NCI-H1105 treated with DMSO at 0.1 percent for 48 hours (cell line): ENCODE measurements at places on chromosomes 16 and 17.

GRCh38 chr17:48915459-48916282 is 7.5 kb downstream of the UBE2Z start:
- DNase-seq, result no peak

DNA sequence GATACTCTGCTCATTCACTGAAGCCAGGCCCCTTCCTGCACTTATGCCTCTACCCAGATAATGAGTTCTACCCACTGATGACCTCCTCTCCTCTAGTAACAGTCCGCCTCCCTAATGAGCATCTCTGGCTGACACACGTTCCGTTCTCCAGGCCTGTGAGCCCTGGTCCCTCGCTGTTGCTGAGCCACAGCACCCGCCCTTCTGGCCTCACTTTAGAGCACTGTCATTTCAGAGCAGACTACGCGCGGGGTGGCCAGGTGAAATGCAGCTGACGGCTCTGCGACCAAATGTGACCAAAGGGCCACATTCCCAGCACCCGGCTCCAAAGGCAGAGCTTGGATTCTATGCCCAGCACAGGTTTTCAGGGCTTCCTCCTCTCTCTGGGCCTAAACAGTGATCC is 13.8 kb downstream of the PSMD3 start:
- no peak for DNase-seq

- DNase-seq, result peak; percentile 83
These were observed 5.9 kb upstream of the CD68 start for GRCh38 chr17:7573324-7574080.

- DNase-seq, result no peak
These were observed 5.1 kb downstream of the PITPNA start for GRCh38 chr17:1557355-1558095.

- peak; percentile 1 for DNase-seq
These were observed 418.4 kb upstream of the PMFBP1 start for GRCh38 chr16:72590151-72590937.

GRCh38 chr17:38877130-38877851 is 7.4 kb downstream of the LASP1 start:
- no peak for DNase-seq

DNA sequence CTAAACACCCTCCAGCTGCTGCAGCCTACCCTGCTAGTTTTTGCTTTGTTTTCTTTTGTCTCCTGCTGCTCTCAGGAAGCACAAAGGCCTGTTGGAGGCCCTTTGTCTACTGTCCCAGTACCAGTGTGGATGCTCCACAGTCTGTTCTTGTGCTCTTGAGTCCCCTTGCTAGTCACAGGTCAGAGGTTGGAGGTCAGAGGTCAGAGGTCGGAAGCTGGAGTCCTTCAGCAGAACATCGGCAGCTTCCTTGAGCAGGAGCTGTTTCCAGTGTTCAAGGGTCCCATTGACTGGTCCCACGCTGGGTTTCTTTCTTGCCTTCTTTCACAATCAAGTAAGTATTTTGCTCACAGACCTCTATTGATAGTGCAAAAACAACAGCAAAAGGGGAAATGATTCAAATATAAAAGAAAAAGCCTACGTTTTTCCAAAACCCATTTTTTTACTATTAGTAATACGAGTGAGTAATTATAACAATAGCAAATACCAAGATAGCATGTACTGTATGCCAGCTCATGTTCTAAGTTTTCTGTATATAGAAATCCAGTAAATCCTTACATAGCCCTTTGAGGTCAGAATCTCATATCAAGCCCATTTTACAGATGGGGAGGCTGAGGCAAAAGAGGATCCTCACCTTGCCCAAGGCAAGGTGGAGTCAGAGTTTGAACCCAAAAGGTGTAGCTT is 10.9 kb upstream of the IL34 start:
- no peak for DNase-seq

GRCh38 chr17:48207776-48208544 is 100.4 kb downstream of the SNX11 start:
- no peak for DNase-seq

- no peak for DNase-seq
These were observed 13.6 kb downstream of the CDC42EP4 start for GRCh38 chr17:73297934-73298861.

DNA sequence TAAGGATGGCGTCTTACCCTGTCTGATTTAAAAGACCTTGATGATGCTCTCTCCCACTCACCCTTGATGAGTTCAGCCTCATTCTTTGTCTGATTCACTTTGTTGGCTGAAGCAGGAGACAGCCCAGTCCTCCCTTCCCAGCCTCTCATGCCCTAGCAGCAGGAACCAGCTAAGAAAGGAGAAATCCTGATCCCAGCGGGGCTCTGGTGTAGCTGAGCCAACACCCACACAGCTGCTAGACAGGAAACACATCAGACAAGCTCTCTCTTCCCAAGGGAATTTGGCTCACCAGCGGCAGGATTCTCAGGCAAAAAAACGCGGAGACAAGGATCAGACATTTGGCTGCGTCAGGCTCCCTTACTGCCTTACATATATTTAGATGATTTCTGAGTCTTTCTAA is 211.5 kb downstream of the CDH11 start:
- no peak for DNase-seq

GRCh38 chr17:55829995-55830612 is 79.3 kb downstream of the PCTP start:
- no peak for DNase-seq

DNA sequence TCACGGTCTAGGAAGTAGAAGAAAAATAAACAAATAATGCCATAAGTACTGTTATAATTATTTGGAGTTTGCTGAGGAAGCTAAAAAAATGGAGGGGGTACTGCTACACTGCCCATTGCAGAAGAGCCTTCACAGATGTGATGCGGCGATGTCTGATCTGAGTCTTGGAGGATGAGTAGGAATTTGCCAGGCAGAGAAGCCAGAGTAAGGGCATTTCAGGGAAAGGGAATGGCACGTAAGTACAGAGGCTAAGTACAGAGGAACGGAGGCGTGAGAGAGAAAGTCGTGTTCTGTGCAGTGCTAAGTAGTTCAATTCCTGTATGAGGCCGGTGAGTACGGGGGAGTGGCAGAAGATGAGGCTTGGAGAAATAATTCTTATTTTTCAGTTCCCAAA is 741 bp upstream of the GRB2 start:
- DNase-seq, result peak; percentile 44

DNA sequence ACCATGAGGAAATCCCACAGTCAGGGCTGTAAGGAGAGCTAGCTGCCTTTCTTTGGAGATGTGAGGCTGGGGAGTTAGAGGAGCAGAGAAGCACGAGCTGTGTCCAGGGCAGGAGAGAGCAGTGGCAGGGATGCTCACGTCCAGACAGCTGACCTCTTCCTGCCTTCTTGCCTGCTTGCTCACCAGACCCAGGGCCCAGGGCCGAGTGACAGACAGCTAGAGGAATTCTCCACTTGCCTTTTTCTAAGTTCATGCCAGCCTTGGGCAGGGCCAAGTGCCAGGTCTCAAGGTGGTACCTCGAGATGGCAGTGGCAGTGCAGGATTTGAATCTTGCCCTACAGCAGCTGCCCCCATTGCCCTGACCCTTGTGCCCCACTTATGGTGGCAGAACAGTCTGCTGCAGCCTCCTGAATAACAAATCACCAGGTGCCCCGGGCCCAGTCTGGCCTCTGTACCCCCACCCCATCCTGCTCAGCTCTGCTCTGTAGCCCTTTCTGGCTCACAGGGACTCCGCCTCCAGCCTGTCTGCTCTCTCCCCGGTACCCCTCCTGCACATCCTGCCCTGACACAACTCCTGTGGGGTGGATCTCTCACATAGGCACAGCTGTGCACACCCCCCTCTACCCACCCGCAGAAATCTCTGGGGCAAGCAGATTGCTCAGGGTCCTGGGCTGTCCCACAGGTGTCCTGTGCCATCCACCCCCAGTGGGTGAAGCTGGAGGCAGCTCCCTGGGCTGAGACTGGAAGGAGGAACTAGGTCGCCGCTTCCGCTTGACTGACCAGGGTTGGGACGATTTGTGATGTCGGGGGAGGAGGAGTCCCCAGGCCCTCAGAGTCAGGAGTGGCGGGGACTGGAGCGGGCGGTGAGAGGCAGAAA is 25.9 kb downstream of the GRIN2C start:
- DNase-seq, result no peak

- DNase-seq, result no peak
These were observed 30.5 kb downstream of the TMEM11 start for GRCh38 chr17:21183468-21183867.

- no peak for DNase-seq
These were observed 215.2 kb downstream of the CPPED1 start for GRCh38 chr16:12588510-12588909.

- no peak for DNase-seq
These were observed 67.4 kb upstream of the SOX9 start for GRCh38 chr17:72053449-72053848.

- no peak for DNase-seq
These were observed 133.1 kb downstream of the ANKRD11 start for GRCh38 chr16:89357055-89357816.

GRCh38 chr17:48175692-48176470 is 68.3 kb downstream of the SNX11 start:
- DNase-seq, result no peak

- no peak for DNase-seq
These were observed 233.4 kb downstream of the PHKB start for GRCh38 chr16:47694543-47694942.

GRCh38 chr17:43030137-43030767 is 5.2 kb downstream of the RND2 start:
- no peak for DNase-seq

GRCh38 chr17:70107904-70108565 is 33.0 kb downstream of the KCNJ16 start:
- DNase-seq, result no peak

DNA sequence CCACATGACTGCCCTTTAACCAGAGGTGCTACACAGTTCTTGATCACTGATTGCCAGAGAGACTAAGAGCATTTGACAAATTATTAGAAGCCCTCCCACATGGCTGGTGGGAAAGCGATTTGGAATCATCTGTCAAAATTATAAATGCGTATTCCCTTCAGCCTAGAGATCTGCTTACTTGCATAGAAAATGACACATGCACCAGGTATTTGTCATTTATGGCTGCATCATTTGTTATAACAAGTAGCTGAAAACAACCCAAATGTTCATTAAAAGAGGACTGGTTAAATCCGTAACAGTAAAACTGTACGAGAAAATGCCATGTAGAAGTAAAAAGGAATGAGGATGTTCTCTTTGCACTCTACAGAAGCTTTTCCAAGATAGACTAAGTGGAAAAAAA is 21.4 kb downstream of the BCO1 start:
- no peak for DNase-seq

DNA sequence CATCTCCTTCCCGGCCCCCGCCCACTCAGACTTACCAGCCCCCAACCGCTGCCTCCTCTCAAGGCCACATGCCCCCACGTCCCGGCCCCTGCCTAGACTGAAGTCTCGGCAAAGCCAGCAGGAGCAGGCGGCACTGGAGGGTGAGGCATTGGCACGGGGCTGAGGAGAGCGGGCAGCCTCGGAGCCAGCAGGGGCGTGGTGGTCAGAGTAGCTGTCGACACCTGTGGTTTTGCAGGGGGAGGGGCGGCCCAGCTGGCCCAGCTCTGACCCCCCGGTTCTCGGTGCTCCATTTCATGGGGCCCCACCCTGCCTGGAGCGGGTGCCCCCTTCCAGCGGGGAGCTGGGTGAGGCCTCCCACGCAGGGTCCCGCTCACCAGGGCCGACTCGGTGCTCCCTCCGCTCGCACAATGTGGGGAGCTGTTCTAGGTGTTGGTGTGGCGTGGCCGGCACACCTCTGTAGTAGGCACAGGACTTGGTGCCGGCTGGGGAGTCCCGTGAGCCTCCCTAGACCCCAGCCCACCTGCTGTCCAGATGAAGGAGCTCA is 4.7 kb downstream of the CDH15 start:
- no peak for DNase-seq

- no peak for DNase-seq
These were observed 109.4 kb downstream of the CMIP start for GRCh38 chr16:81553814-81554675.

DNA sequence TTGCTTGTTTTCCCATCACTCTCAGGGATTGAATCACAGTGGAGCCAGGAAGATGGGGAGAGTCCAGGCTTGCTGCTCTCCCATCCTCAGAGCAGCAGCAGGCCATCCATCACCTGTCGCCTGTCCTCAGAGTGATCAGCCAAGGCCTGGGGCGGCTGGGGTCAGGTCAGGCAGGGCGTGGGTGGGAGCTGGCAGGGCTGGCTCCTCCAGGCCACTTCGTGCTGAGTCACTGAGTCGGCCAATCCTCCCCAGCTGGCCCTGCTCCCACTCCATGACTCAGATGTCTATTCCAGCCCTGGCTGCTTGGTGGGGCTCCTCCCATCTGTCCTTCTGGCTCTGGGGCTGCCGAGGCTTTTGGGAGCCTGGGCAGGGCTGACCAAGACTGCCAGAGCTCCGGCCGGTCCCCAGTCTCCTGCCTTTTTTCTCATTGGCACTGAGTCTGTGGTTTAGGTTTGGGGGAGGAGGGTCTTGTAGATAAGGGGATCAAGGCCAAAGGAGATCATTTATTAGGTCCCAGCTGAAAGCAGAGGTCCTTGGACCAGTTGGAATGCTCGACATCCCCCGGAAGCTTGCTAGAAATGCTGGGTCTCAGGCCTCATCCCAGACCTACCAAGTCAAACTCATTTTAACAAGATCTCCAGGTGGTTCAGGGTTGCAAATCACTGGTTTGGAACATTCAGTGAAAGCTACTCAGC is 72.7 kb downstream of the ABCC1 start:
- DNase-seq, result no peak
